Naive thymus-derived CD8-positive, alpha-beta T cell (primary cell): ENCODE measurements at places on chromosomes 12 and 14.

DNA sequence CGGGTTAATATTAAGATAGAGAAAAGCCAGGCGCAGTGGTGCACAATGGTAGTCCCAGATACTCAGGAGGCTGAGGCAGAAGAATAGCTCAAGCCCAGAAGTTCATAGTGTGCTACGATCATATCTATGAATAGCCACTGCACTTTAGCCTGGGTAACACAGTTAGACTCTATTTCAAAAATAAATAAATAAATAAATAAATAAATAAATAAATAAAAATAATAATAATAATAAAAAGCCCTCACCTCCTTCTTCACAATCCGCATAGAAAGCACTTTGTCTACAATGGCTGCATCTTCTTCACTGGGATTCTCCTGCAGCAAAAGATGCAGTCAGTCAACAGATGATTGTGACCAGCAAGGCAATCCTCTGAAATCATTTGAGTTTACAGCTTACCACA lies 31.5 kb upstream of the SUPT16H start:
- no peak for DNase-seq

- DNase-seq, result no peak
These were observed 265.6 kb upstream of the GARIN6 start for GRCh38 chr12:99381992-99382391.

- no peak for DNase-seq
These were observed 50.9 kb upstream of the CCT2 start for GRCh38 chr12:69534389-69534822.

- no peak for DNase-seq
These were observed 518.1 kb downstream of the TRHDE start for GRCh38 chr12:72790273-72790672.

GRCh38 chr14:36508418-36509068 lies 11.5 kb downstream of the NKX2-1 start:
- DNase-seq, result no peak

DNA sequence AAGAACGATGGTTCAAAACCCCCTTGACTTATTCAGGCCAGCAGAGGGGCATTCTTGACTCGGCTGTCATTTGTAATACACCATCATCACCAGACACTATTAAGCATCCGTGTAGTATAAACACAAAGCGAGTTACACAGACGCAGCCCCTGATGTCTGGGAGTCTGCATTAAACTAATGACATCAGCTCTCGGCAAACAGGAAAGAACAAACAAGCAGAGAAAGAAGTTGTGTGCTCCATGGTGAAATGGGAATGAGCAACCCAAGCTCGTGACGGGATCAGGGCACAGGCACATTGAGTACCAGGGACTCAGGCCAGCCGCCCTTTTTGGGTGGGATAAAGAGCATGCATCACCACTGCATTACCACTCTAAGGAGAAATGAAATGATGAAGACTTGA lies 460.1 kb downstream of the MED13L start:
- no peak for DNase-seq

DNA sequence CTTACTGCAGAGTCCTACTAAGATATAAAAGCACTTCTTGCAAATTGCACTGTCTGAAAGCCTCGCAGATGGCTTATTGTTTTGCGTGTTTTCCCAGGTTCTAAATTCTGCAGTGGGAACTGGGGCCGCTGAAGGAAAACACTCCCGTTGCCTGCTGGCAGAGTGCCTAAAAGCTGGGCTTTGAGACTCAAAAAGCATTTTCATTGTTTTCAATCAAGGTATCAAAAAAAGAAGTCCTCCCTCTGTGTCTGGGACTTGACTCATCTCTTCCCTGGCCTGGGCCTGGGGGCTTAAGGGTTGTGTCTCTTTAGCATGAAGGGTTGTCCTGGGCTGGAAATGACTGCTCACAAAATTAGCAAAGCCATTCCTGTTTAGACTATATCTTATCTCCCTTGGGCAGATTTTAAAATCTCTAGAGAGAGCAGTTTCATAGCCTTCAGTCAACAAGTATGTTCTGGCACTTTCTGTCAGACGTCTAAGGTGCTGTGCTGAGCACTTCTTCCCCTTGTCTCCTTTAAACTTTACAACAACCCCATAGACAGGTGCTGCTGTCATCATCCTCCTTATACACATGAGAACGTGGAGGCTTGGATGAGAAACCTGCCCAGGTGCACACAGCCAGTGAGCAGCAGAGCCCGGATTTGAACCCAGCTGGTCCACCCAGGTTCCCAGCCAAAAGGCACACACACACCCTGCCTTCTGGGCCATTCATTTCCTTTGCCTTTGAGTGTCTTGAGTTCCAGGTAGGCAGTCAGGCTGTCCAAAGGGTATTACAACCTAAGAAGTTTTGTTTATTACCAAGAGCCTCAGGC lies 31.1 kb downstream of the ELK3 start:
- DNase-seq, result no peak

DNA sequence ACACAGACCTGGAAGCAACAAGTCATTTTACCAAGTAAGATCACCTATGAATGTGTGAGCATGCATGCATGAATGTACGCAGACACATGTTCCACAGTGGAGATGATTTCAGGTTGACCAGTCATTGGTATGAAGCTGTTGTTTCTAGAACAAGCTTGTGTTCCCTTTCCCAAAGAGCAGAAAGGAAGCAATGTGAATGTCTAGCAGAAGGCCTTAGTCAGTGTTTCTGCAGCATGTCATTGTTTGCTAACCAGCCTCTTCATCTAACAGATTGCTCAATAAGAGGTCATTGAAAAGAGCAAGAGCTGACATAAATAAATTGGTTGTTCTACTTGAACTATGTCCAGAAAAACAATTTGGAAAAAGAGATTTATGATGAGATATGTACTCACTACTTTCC lies 191.4 kb downstream of the PLCZ1 start:
- no peak for DNase-seq

GRCh38 chr14:68144051-68144681 lies 324.6 kb downstream of the RAD51B start:
- no peak for DNase-seq
